ENCODE measurements at places on chromosomes 1 and 21.

- no peak for DNase-seq
These were observed 87.4 kb upstream of the ZBTB40 start for GRCh38 chr1:22364326-22364650.

- DNase-seq = no peak
These were observed 96.6 kb upstream of the TNR start for GRCh38 chr1:175839779-175840669.

DNA sequence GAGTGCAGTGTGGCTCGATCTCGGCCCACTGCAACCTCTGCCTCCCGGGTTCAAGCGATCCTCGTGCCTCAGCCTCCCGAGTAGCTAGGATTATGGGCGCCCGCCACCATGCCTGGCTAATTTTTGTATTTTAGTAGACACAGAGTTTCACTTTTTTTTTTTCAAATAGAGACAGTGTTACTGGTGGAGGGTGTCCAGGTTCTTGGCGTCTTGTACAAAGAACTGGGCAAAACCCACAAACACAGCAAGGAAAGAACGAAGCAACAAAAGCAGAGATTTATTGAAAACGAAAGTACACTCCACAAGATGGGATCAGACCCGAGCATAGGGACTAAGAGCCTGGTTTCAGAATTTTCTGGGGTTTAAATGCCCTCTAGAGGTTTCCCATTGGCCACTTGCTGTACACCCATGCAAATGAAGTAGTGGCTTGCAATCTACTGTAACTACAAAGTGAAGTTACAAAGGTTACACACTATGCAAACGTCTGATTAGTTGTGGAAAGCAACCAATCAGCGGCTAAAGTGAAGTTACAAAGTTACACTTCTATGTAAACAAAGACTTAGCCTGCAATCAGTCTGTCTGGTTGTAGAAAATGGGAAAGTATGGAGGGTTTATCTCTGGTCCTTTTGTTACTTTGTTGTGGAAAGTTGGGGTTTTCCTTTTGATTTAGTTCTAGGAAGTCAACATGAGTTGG is 199.1 kb downstream of the DYRK1A start:
- DNase-seq = no peak

- no peak for DNase-seq
These were observed 543.0 kb upstream of the B3GALT2 start for GRCh38 chr1:193729429-193729828.

DNA sequence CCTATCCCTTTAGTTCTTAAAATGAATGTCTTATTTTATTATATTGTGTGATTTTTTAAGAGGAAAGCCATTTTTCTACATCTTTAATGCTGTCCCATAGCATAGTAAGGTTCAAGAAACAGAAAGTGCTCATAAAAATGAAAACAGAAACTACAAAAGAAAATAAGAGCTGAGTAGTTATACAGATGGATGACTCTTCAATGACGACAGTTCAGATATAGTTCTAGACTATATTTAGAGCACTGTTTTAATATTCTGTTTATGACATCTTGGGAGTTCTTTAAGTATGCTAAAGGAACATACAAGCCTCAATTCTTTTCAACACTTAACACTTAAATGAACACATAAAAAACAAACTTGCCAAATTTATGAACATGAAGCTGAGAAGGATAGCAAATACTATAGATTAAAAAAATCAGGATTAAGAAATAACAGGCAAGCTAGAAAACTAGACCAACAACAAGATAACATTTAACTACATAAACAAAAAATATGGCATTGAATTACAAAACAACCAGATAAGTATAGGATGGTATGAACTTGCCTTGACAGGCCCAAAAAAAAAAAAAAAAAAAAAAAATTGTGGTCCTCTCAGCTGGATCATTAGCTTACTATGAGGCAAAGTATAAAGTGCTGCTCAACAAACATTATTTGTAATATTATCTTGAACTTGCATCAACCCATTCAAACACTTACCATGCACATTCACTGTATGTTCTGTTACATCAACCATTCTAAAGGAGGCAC is 87.9 kb downstream of the ZZZ3 start:
- DNase-seq = no peak

DNA sequence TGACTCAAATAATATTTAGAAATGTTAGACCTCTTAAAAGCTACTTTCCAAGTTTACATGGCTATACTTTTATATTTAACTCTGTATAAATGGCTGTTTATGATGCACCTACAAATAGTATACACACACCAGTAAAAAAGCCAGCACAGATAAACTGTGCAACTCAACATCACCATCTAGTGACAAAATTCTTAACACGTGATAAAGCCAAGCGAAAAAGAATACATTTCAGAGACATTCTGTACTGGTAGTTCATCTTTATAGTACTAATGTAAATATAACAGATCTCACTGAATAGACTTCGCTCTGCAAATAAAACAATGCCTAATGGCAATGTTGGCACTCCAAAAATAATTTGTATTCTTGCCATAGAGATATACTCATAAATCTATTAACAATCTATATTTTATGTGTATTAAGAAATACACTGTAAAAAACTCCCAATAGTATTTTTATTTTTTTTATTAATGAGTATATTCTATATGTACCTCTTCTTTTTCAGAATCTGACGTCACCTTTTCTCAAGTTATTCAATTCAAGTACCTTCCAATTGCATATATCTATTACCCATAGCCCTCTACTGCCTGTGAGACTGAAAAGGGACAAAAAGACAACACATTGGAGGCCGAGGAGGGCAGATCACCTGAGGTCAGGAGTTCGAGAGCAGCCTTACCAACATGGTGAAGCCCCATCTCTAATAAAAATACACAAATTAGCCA is 100.2 kb downstream of the DPYD start:
- no peak for DNase-seq
